ENCODE measurements at places on chromosomes 12 and 14.

DNA sequence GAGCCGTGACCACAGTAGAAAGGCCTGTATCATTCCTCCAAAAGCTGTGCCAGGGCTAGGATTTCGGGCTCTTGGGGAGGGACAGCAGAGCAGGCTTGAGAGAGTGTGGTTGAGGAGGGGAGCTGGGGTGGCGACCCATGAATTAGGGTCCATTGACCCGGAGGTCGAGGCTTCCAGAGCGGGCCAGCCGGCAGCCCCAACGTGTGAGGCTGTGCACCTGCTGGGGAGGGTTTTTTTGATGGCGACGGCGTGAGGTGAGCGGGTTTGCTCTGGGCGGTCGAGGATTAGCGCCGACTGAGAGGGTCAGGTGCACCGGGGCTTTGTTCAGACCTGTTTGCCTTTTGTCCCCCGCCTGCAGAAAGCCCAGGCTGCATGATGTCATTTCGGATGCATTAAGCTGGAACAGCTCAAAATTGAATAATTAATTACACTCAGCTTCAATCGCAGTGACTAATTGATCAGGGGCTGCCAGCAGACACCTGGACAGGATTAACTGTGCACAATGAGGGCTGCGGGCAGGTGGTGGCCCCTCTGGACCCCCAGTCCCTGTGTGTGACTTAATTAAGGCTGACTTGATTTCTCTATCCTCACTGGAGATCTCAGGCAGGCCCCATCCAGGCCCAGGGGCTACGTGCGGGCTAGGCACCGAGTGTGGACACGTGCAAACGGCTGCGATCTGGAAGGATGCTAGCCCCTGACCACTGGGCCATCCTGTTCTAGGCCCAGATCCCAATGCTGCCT, 42.1 kb upstream of the MEG3 start:
- no peak for DNase-seq

GRCh38 chr12:2244013-2244861, 191.4 kb downstream of the CACNA1C start:
- DNase-seq: no peak

- DNase-seq: no peak
Observed at GRCh38 chr14:54465654-54466053, 23.1 kb downstream of the GMFB start.

DNA sequence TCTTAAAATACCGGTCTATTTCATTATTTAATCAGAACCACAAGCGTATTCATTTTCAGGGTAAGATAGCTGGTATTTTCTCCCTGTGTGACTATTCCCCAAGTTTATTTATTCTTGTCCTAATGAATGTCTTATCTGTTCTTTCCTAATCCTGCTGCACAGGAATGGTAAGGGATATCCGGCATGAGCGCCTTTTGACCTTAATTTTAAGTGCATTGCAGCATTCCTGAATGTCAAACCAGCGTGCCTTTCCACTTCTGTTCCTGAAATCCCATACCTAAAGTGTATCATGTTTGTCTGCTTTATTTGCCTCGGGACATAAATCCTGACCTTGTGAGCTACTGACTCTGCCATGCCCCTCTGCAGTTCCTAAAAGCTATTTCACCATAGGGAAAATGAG, 1713.2 kb upstream of the FLRT2 start:
- DNase-seq: no peak

- no peak for DNase-seq
Observed at GRCh38 chr14:104976198-104977007, 1.8 kb downstream of the AHNAK2 start.

- no peak for DNase-seq
Observed at GRCh38 chr12:19666070-19666469, 226.8 kb downstream of the AEBP2 start.

GRCh38 chr12:40181490-40181889, 43.3 kb upstream of the LRRK2 start:
- DNase-seq: no peak

DNA sequence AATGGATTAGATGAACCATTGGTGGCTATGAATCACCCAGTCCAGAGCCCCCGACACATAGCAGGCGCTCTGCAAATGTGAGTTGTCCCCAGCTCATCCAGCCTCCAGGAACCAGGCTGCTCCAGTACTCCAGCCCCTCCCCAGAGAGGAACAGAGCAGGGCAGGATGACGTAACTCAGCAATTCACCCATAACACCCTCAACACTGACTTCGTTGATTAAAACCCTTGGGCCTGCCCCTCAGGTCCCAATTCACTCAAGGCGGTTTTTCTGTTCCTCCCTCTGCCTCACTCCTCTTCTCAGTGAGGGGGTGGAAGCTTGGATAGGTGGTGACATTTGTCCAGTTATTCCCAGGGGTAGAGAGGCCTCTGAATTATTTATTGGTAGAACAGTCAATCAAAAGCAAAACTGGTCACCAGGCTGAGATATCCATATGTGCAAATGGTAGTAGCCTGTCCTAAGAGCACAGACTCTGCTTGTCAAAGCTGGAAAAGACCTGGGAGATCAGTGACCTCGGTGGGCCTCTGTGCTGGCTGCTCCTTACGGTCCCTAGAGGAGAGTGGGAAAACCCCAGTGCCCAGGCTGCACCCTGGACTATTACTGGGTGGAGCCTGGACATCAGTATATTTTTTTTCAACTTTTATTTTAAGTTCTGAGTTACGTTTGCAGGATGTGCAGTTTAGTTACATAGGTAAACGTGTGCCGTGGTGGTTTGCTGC, 97.0 kb downstream of the CMKLR1 start:
- DNase-seq: no peak

GRCh38 chr14:22391908-22392565, 197.0 kb downstream of the DAD1 start:
- peak; percentile 58 for DNase-seq

All from glomerular endothelial cell (primary cell).